ENCODE measurements at places on chromosomes 1 and 21.

DNA sequence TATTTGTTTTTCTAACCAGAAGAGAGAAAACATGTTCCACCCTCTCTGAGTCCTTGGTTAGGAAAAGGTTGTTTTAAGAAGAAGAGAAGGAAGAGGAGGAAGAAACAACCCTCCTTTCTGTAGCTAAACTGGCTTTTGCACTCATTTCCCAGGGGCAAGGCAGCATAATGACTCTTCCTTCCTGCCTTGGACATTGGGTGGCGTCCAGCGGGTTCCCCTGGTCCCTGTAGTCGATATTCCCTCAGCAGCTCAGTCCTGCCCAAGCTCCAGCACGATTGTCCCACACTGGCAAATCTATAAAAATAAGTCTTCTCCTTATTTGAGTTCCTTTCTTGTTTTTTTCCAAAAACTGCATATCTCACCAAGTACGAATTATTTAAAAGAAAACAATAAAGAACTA lies 81.2 kb downstream of the TEX35 start:
- DNase-seq = no peak

GRCh38 chr1:194369060-194369459 lies 1182.6 kb upstream of the B3GALT2 start:
- DNase-seq = no peak

DNA sequence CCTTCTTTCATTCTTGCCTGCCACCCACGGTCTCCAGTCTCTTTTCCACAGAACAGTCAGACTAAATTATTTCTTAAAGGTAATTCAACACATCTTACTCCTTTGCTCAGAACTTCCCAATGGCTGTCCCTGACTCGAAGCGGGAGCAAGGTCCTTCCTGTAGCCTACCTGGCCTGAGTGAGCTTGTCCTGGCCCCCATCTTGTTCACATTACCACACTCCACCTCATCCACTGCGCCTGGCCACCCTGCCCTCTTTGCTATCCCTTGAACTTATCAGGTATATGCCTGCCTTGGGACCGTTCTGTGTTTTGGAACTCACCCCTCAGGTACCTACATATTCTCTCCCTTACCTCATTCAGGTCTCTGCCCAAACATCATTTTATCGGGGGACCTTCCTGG lies 13.3 kb upstream of the GLIS1 start:
- no peak for DNase-seq

- DNase-seq = no peak
These were observed 62.1 kb downstream of the EYA3 start for GRCh38 chr1:28026329-28026728.

- no peak for DNase-seq
These were observed 558 bp upstream of the KIF21B start for GRCh38 chr1:201023920-201024624.

DNA sequence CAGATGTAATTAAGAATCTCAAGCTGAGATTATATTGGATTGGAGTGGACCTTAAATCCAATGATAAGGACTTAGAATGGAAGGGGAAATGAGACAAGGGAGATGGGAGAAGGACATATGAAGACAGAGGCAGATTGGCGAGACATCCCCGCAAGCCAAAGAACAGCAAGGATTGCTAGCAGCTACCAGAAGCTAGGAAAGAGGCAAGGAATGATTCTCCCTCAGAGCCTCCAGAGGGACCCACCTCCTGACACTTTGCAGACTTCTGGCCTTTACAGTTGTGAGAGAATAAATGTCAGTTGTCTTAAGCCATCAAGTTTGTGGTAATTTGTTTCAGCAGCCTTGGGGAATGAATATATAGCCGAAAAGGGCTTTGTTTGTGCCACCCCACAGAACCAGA lies 20.7 kb downstream of the METTL13 start:
- no peak for DNase-seq

DNA sequence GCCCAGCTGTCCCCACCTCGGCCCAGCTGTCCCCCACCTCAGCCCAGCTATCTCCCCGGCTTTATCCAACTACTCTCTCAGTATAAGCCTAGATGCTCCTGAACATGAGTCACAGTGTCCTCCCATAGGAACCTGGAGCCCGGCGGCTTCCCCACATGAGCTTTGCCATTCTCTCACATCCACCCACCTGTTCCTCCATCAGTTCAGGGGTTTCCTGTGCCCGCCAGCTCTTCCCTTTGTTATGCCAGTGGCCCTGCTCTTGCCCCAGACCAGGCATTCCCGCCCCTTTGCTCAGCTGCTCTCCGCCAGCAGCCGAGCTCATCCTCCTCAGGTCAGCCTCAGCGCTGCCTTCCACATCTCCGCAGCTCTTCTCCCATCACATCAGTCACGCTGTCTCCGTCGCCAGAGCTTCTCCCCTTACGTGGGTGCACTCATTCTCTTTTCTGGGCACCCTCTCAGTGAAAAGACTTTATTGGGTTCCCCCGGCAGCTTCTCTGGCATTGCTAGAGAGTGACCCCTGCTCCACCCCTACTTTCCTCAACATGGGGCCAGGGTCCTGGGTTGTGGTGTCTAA lies 89.5 kb upstream of the CSF3R start:
- no peak for DNase-seq
